Stimulated activated CD8-positive, alpha-beta memory T cell treated with anti-CD3 and anti-CD28 coated beads, Interleukin-2, amount 100 ng/mL, for 1 hour (primary cell): ENCODE measurements at places on chromosomes 1 and 21.

DNA sequence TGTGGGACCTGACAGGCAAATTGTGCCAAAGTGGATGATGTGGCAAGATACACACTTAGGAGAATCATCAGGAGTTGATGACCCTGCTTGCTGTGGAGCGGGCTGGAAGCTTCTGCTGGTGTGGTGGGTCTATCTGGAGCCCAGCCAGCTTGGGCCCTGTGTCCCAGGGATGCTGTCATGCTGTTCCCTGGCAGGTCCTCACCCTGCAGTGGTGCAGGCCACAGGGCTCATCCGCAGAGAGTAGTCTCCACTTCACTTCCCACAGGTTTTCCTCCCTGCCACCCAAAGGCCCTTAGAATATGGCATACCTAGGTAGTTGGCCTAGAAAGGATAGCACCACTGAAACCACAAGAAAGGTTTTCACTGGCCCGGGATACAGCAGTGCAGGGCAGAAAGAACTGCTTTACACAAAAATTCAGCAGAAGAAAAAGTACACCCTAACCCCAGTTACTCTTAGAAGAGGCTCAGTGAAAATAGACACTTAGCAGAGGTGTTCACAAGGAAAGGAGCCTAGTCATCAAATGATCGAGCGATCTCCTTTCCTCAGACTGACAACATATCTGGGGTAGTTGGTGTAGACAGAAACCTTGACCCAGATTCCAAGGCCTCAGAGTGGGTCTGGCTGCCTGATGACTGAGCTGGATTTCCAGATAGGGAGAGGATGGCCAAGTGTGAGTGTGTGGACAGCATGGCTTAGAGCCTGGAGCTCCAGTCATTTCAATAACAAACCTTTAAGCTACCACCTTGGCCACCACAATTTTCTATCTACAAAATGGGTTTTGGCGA lies 1.3 kb upstream of the C1orf226 start:
- no peak for DNase-seq

GRCh38 chr1:119159111-119159510 lies 18.7 kb upstream of the WARS2 start:
- no peak for DNase-seq

GRCh38 chr1:63134501-63135173 lies 187.7 kb upstream of the FOXD3 start:
- DNase-seq, result no peak

DNA sequence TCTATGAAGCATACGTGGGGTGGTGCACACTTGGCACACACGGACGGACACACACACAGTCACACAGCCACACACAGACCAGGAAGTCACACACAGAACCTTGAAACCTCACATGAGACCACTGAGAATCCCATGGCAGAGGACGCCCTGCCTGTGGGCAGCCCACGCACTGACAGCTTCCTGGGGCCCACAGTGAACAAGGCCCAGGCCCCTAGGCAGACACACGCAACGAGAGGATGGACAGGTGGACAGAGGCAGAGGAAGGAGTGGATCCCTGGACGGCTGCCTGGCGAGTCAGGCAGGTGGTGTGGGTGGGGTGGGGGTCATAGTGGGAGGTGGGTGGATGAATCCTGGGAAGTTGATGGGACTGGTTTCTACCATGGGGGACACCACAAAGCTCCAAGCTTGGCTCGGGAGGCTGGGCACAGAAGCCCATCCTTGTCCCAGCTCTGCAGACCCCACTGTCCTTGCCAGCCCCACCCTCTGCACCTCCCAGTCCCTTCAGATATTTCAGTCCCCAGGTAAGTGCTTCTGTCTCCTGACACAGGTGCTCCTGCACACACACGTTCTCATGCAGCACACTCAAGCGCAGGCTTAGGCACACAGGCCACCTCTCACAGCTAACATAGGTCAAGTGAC lies 49.1 kb downstream of the WNT9A start:
- no peak for DNase-seq

DNA sequence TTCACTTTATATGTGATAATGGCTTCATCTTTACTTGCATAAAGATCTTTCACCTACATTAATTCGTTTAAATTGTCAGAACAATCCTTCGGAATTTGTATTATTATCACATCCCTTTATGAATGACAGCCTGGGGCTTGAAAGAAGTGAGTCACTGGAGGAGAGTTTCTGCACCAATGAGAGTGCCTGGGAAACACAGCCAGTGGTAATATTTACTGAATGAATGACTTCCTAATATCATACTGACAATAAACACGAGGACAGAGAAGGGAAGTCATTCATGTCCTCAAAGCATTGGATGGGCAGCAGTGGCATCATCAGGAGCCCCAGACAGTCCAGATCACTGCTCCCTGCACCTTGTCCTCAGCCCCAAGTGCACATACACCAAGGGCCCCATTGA lies 40.7 kb upstream of the PDE4B start:
- DNase-seq, result no peak

GRCh38 chr1:31795096-31795675 lies 20.6 kb downstream of the SPOCD1 start:
- no peak for DNase-seq

DNA sequence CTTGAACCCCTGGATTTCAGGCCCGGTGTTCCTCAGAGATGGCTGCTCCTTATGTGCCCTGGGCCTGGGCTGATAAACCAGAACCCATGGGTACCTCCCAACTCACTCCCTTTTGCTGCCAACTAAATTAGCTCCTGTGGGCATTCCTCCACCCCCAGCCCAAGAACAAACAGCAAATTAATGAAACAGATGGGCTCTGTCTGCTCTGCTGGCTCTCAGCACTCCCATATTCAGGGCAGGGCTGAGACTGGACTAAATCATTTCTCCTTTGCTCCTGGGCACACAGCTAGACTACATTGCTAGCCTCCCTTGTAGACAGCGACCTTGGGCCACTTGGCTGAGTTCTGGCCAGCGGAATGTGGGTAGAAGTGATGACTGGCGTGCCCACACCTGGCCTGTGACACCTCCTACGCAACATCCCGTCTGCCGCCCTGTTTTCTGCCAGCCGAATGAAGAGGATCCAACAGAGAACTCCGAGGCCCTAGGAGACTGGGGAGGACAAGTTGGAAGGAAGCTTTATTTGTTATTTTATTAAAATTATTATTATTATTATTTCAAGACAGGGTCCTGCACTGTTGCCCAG lies 101.9 kb upstream of the DISP3 start:
- DNase-seq, result no peak

DNA sequence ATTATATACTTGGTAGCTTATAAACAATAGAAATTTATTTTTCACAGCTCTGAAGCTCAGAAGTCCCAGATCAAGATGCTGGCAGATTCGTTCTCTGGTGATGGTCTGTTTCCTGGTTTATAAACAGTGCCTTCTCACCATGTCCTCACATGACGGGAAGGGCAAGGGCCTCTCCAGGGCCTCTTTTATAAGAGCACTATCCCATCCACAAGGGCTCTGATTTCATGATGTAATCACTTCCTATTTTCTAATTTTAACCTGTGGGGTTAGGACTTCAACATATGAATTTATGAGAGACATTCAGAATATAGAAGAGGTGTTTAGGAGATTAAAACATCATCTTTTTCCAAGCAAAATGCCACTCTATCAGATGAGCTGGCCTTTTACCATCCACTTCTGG lies 32.1 kb upstream of the PLPPR4 start:
- no peak for DNase-seq

DNA sequence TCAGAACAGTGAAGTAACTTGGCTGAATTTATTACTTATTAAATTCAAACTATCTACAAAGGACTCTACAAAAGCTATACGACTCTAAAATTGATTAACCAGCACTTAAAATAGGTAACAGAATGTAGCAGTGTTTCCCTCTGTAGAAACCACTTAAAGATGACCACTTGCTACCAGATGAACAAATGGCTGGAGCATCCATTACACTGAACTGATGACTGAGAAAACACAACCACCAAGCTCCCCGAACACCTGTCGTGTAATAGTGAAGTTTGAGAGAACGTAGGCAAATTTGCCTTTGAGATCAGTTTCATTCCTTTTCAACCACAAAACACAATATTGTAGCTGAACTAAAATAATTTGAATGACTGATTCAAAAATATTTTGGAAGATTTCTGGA lies 226.7 kb downstream of the KCNT2 start:
- no peak for DNase-seq

GRCh38 chr1:225847610-225848009 lies 34.6 kb downstream of the TMEM63A start:
- DNase-seq, result no peak

- DNase-seq, result no peak
Observed at GRCh38 chr1:166283190-166283589, 116.4 kb upstream of the FAM78B start.

DNA sequence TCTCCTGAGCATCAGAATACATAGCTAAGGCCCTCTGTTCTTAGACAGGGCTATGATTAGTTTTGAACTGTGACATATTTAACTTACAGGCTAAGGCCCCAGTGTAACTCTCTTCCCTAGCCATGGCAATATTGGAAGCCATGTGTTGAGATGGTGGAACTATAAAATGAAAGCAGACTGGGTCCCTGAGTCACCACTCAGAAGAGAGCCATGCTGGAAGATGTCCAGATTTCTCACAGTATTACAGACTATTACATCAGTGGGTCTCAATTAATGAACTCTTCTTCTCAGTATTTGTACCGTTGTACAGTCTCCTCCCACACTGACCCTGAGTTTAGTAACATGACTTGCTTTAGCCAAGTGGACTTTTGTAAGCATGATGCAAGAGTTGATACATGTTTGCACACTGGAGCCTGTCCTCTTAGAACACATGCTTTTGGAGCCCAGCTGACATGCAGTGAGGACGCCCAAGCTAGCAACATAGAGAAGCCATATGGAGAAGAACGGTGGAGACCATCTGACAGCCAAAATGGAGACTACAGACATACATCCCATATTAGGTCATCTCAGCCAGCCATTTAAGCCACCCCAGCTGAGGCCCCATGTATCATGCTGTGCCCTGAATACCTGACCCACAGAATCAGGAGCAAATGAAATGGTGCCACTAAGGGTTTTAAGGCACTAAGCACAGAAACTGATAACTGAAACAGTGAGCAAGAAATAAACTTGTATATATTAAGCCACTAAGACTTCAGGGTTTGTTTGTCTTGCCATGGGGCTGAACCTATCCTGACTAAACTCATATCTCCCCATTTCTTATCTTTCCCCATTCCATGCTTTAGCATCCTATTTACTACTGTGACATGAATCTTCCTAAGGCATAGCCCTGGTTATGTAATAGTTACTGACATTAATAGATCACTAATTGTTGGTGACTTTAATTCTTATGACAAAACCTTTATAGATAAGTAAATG lies 24.4 kb downstream of the TBX15 start:
- DNase-seq, result no peak

DNA sequence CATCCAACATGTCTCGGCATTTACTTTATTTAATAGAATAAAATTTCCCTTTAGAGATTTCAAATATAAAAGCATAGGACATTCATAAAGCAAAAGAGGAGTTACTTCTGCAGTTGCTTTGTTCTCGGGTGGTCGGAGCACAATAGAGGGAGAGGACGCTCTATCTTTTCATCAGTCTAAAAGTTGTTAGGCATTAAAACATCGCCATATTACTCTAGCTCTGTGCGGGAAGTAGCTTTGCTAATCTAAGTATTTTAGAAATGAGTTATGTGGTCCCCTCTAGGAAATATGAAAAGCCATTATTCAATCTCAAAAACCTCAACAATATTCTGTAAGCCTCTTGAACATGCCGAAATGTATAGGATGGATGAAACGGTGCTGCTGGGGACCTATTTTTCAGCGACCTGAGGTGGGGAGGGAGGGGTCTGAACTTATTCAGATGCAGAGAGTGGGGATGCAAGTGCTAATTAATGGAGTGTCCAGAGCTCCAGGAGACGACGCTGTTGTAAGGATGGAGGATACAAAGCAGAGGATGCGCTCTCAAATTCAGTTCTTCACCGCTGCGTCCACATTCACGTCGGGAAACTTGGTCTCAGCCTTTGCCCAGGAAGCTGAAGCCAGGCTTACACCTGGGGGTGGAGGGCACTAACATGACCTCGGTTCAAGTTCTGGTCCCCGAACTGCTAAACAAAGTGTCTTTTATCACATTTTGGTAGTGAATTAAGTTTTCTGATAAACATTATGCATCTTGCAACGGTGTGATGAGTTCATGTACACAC lies 6.3 kb downstream of the CDKN2C start:
- no peak for DNase-seq

DNA sequence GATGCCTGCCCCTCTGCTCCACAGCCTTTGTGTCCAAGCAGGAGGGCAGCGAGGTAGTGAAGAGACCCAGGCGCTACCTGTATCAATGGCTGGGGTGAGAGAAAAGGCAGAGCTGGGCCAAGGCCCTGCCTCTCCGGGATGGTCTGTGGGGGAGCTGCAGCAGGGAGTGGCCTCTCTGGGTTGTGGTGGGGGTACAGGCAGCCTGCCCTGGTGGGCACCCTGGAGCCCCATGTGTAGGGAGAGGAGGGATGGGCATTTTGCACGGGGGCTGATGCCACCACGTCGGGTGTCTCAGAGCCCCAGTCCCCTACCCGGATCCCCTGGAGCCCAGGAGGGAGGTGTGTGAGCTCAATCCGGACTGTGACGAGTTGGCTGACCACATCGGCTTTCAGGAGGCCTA lies 754 bp downstream of the BGLAP start:
- no peak for DNase-seq

DNA sequence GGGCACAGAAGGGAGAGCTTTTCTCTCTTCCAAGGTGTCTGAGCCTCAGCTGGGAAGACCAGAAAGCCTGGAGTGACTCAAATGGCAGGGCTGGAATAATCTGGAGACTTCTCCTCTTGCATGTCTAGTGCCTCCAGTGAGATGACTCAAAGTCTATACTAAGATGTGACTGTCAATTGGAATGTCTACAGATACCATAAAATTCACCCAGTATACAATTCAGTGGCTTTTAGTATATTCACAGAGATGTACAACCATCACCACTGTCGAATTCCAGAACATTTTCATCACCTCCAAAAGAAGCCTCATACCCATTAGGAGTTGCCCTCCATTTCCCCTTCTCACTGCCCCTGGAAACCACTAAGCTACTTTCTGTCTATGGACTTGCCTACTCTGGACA lies 47.9 kb upstream of the CNN3 start:
- no peak for DNase-seq

DNA sequence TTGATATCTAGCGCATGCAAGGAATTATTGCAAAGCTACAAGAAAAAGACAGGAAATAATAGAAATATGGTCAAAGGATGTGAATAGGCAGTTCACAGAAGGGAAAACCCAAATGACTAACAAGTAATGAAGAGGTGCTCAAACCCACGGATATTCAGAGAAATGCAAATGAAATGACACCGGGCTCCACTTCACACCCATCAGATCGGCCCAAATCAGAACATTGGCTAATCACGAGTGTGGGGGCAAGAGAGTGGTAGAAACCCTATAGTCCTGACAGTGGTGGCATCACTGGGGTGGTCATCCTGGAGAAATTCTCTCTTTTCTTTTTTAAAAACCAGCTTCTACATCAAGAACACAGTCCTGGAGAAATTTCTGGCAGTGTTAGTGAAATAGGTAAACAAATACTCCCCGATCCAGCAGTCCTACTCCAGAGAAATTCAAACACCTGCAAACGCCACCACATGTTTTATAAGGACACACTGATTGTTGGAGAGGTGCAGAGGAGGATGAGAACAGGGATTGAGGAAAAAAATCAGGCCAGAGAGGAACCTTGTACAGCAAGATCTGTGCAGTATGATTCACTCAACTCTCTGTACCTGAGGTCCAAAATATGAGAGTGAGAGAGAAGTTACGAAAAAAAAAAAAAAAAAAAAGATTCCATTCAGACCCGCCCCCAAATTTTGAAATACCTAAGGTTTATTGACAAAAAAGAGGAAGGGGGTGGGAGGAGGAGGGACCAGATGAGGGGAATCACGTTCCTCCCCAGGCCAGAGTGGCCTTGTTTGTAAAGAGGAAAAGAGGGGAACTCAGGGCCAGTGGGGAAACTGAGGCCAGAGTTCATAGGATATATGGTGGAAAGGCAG lies 9.2 kb upstream of the TNFRSF1B start:
- DNase-seq, result no peak

- no peak for DNase-seq
Observed at GRCh38 chr1:162983671-162984425, 85.3 kb upstream of the RGS4 start.
